ENCODE measurements at places on chromosomes 4 and X. TPM values are rescaled to one million over a fixed set of nuclear protein-coding genes. Genes with fewer than 3 reads are reported as not detected.

Gene LANCL3
- 0.12 TPM for total RNA-seq

Gene PLAC1
- total RNA-seq, result 0.37 TPM

Gene GAGE12J
- not detected for total RNA-seq

Gene FOXR2
- total RNA-seq, result not detected

Gene FATE1
- not detected for total RNA-seq

Gene F9
- not detected for total RNA-seq

Gene PAGE5
- total RNA-seq, result not detected

Gene NRK
- 0.37 TPM for total RNA-seq

Gene LINC00632
- 9.8 TPM for total RNA-seq

Gene UGT2B15
- total RNA-seq, result not detected

Gene GAB1
- 12.5 TPM for total RNA-seq
